Muscle of arm (tissue), 14 donors: ENCODE measurements at places on chromosomes 3 and 15.
A peak's percentile ranks its signal among the peaks of the same experiment; 100 is the strongest.

GRCh38 chr3:37660782-37661181 lies 200.9 kb upstream of the CTDSPL start:
- no peak for DNase-seq

DNA sequence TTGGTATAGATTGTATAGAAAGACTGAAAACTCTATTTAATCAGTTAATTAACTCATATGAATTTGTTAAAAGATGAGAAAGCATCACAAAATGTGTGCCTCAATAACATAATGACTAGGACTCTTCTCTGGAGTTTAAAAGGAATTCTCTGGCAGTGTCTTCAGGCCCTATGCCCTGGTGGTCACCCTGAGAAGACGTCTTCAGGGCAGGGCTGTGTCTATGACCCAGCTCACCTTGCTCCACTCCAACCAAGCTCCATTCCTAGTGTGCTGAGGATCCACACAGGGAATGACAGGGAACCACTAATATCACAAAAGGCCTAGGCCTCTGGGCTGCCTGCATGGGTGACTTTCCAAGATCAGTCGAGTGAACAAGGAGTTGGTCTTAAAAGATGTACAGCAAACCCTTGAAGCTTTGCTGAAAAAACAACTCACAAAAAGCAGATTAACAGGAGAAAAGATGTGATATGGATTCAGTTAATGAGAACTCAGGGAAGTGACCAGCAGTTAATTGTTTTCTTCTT lies 156.6 kb downstream of the SNRK start:
- no peak for DNase-seq

DNA sequence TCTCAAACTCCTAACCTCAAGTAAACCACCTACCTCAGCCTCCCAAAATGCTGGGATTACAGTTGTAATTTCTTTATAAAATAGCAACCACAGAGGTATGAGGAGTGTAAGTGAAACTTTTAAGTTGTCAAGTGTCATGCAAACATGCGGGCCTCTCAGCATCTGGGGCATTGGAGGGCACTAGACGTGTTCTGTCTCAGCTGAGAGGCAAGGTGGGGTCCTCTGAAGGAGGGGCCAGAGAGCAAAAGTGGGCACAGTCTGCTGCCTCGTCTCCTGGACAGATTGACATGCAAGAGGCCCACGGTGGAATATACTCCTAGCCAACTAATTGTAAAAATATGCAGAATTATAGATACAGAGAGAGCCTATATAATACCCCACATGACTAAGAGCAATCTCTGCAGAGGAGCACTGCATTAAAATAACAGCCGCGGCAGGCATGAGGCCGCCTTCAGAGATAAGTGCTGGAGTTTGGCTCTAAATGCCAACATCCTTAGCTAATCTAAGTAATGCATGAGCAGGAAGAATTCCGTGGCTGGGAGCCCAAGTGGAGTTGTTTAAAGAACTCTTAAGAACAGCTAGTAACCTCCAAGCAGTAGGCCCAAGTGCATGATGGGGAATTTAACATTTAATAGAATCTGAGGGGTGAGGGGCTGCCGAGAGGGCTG lies 87.8 kb upstream of the RNU6-1 start:
- no peak for DNase-seq

GRCh38 chr15:68389936-68390817 lies 41.8 kb downstream of the ITGA11 start:
- DNase-seq, result no peak

DNA sequence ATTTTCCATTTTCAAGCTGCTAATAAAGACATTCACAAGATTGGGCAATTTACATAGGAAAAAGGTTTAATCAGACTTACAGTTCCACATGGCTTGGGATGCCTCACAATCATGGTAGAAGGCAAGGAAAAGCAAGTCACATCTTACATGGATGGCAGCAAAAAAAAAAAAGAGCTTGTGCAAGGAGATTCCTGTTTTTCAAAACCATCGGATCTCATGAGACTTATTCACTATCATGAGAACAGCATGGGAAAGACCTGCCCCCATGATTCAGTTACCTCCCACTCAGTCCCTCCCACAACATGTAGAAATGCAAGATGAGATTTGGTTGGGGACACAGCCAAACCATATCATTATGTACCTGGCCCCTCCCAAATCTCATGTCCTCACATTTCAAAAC lies 202.0 kb downstream of the FNDC3B start:
- no peak for DNase-seq

GRCh38 chr15:82272154-82272553 lies 9.5 kb downstream of the SAXO2 start:
- DNase-seq, result no peak

DNA sequence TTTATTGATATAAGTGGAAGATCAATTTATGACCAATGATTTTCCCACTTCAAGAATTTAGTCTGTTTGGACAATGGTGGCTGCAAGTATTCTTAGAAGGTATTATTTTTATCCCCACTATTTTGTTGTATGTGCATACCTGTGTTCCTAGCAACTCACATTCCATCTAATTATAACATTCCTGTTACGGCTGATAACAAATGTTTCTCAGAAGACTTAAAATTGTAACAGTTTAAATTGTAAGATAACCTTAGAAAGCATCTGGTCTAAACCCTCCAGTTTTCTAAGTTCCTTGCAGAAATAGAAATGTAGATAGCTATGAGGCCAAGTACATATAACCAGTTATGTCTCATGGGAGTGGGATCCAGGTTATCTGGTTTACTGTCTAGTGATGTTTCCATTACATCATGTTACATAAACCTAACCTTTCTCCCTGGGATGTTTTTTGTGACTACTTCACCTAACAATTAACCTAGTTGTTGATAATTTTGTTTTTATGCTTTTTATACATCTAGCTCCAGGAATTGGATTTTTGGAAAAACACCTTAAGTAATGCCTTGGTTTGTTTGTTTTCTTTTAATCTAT lies 11.1 kb upstream of the MFN1 start:
- DNase-seq, result no peak

GRCh38 chr3:34152656-34153055 lies 354.2 kb downstream of the PDCD6IP start:
- DNase-seq, result no peak

DNA sequence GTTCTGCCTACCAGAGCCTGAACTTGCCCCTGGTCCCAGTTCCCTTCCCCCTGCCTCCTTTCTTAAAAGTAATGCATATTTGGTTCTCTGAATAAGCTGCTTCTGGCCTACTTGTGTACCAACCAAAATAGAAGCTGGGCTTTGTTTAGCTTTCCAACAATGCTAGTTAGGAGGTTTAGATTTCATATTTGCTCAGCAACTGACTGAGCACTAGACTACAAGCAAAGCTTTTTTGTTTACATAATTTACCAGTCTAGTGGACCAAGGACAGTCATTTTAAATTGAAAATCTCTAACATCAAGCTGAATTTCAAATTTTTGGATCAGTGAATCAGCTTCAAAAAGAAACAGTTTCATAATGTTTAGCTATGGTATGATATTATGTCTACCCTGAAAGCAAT lies 331.2 kb downstream of the ULK4 start:
- DNase-seq, result no peak

- no peak for DNase-seq
Measured at GRCh38 chr3:58585994-58586393, 8.8 kb upstream of the FAM107A start.

DNA sequence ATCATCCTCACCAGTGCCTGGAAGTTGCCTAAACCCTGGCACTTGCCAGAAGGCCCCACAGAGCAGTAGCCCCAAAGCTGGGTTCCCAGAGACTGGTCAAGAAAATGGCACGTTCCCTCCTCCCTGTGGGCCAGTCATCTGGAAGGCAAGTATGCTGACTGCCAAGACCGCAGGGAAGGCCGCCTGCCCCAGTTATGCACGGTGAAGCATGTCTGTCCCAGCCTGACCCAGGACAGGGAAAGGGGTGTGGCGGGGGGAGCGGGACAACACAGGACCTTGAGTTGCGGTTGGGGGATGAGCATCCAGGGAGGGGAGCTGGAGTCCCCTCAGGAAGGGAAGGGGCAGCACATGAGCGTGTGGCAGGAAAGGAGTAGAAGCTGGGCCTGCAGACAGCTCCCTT lies 33.0 kb downstream of the RBPMS2 start:
- no peak for DNase-seq

DNA sequence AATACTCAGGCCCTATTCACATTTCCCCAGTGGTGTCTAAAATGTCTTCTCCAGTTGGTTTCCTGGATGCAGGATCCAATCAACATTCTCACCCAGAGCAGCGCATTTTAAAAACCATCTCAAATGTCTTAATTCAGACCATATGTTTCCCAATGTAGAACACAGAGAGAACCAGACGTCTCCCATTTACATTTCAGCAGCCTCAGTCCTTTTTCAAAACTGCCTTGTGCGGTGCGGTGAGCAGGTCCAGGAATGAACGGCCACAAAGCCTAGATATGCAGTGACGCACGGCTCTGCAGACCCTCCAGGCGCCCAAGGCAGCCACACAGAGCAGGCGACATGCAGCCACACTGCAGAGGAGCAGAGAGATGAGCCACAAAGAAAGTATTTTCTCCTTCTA lies 66.1 kb upstream of the MEX3B start:
- no peak for DNase-seq

DNA sequence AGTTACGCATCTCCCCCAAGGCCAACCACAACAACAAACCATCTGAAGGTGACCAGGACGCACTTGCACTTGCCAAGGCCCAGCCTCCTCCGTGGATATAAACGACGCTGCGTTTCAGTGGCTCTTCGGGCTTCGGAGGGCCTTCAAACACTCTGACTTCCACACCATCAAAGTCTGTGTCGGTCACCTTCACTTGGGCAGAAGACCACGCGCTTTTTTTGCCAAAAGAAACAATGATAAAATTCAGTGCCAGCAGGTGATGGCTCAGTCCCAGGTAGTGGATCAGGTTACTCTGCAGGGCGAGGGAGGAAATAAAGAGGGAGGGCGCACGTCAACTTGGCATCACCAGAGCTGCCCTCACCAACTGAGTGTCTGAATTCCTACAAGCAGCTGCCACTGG lies 63.0 kb downstream of the NCEH1 start:
- DNase-seq, result no peak

DNA sequence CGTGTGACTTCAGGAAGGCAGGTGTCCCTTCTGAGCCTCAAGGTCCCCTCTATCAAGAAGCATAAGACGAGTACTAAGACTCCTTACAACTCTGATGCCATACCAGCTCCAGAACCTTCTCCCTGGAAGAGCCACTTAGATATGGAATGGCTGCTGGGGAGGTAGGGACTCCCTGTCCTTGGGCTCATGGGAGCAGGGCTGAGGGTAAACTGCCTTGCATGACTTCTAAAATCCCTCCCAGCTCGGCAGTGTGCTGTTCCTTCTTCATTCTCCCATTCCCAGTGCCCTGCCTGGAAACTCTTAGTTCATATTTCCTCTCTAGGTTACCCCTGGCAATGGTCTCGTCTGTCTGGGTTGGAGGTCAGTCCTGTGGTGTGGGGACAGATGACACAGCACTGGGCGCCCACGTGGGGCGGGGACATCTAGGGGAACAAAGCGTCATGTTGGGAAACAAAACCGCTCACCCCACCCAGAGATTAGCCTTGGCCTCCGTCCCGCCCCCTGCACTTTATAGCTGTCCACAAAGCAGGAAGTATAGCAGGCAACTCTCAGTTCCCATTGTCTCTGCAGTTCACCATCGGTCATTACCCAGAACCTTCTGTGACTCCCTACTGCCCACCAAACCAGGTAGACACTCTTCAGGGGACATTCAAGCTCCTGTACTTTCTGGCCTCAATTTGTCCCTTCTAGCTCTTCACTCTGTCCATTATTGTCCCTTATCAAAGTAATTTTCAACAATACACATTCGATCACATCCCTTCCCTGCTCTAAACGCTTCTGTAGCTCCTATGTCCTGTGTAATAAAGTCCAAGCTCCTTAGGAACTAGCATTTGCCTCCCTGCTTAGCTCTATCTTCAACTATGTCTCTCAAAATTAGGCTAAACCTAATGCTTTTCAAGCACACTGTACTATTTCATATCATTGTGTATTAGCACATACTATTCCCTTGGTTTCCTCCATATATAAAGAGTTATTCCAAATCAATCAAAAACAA lies 73.8 kb downstream of the IQSEC1 start:
- DNase-seq, result no peak

- no peak for DNase-seq
Measured at GRCh38 chr3:174132006-174132405, 727.1 kb upstream of the NAALADL2 start.

GRCh38 chr15:57573151-57573550 lies 18.6 kb upstream of the MYZAP start:
- DNase-seq, result no peak

GRCh38 chr3:114706591-114707232 lies 412.9 kb downstream of the TIGIT start:
- DNase-seq, result no peak

GRCh38 chr15:92845126-92845508 lies 55.0 kb upstream of the CHD2 start:
- peak; percentile 56 for DNase-seq

DNA sequence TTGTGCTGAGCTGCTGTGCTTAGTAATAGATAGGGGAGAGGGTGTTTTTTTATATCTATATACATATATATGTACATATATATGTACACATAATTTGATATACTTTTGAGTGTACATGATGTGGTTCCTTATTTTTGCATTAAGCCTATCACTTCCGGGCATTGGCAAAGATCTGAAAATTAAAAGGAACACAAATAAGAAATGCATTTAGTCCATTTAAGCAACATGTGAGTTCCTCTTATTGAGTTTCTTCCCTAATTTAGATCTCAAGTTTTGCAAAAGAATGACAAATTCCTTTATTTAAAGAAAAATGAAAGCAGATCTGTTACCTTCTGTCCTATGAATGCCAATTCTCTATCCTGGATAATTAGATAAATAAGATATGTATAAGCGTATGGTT lies 435.1 kb downstream of the LPP start:
- DNase-seq, result no peak

DNA sequence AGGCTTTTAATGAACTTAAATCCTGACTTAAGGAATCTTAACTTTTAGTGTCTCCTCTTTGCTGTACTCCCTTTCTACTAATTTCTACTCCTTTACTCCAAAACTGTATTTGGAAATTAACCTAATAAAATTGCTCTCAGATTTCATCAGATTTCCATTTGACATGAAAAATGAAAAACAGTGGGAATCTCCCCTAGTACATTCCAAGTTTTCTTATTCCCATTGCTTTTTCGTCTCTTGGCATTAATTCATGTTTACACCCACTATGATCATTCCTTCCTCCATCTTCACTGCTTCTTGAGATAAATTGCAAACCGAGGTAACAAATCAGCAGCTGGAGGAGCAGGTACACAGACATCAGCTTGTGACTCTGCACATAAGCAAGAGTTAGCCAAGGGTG lies 208.7 kb downstream of the VGLL3 start:
- DNase-seq, result no peak

DNA sequence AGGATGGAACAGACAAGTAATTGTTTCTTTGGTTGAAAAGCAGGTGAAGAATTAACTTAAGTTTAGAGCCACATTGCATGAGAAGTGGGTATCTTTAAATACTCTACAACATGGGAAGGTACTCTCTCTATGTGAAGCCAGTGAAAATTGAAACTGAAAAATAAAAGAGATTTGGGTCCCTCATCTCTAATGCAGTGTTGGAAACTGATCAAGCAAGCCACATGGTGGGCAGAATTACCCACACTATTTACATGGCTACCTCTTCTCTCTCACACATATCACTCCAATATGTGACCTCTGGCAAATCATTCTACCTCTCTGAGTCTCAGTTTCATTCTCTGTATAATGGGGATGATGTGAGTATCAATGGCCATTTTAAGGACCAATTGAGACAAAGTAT lies 339.0 kb downstream of the IL5RA start:
- no peak for DNase-seq

GRCh38 chr3:112382543-112383160 lies 49.7 kb downstream of the CD200 start:
- no peak for DNase-seq

GRCh38 chr15:62758126-62758951 lies 284.2 kb upstream of the TPM1 start:
- DNase-seq, result no peak
